ENCODE measurements at places on chromosomes 2 and 18.
A peak's percentile ranks its signal among the peaks of the same experiment; 100 is the strongest.

DNA sequence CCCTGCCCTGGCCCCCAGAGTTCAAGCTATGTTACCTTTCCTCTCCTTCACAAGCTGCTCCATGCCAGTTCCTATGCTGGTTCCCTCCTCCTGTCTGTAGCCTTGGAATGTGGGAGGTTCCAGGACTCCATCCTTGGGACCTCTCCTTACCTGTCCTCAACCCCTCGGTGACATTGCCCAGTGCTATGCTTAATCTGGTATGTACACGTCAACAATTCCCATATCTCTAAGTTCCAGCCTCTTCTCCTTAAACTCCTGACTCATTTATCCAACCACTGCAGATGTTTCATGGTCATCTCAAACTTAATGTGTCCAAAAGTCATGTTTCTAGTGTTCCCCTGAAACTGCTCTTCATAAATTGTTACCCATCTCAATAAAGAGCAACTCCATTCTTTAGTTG, 160.8 kb downstream of the TNS1 start:
- DNase-seq: no peak
- H3K27me3 ChIP-seq: no peaks in the 10 kb centered on the region
- H3K4me1 ChIP-seq: peaks cover 18% of the 10 kb centered on the region
- H3K36me3 ChIP-seq: no peaks in the 10 kb centered on the region

- H3K27me3 ChIP-seq: no peaks in the 10 kb centered on the region
- peak overlapping the region; percentile 24 for H3K4me3 ChIP-seq
- no peak overlapping the region for H3K27ac ChIP-seq
Observed at GRCh38 chr2:118807668-118808428, 39.6 kb downstream of the EN1 start.

DNA sequence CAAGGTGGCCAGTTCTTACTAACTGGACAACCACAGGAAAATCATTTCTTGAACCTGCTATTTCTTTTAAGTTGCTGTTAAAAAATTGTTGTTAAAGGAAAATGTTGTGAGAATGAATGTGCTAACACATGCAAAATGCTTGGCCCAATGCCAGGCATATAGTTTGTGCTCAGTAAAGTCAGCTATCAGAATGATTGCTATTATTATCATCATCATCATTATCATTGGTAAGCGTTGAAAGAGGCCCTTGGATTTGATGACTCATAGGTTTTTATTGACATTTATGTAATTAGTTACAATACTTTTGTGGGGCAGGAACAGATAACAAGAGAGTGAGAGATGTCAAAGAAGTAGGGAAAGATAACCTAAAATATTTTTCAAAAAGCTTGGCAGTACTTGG, 394.2 kb upstream of the ZEB2 start:
- H3K4me1 ChIP-seq: no peaks in the 10 kb centered on the region
- H3K36me3 ChIP-seq: no peaks in the 10 kb centered on the region
- no peak overlapping the region for H3K4me3 ChIP-seq
- no peaks in the 10 kb centered on the region for H3K27me3 ChIP-seq
- DNase-seq: no peak

GRCh38 chr2:216426938-216427337, 14.7 kb downstream of the SMARCAL1 start:
- no peak for DNase-seq
- H3K27ac ChIP-seq: no peak overlapping the region
- peaks cover 3% of the 10 kb centered on the region for H3K36me3 ChIP-seq
- no peak overlapping the region for H3K4me3 ChIP-seq
